ENCODE measurements at places on chromosomes 4 and X.

- no peak for DNase-seq
These were observed 153.9 kb upstream of the TENM3 start for GRCh38 chr4:182089326-182089725.

DNA sequence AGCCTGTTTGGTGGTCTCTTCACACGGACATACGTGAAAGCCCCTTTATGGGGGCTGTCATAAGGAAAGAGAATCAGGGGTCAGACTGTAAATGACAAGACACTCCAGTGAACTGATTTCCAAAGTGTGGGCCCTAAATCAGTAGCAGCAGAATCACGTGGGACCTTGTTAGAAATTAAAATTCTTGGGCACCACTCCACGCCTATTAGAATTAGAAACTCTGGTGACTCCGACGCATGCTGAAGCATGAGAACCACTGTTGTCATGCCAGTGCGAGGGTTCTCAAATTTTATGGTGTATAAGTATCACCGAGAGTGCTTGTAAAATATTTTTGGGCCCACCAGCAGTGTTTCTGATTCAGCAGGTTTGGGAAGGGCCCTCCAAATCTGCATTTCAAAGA lies 672.8 kb downstream of the DMD start:
- DNase-seq, result no peak

GRCh38 chr4:56630876-56631666 lies 50.0 kb downstream of the HOPX start:
- DNase-seq, result no peak

- peak; percentile 72 for DNase-seq
These were observed 687 bp downstream of the CDK16 start for GRCh38 chrX:47218920-47219815.
